Stimulated activated CD4-positive, alpha-beta T cell treated with anti-CD3 and anti-CD28 coated beads, Interleukin-15, amount 100 ng/mL, for 48 hours (primary cell): ENCODE measurements at places on chromosomes 1 and 21.

- DNase-seq = no peak
These were observed 15.1 kb downstream of the SOX13 start for GRCh38 chr1:204087893-204088528.

DNA sequence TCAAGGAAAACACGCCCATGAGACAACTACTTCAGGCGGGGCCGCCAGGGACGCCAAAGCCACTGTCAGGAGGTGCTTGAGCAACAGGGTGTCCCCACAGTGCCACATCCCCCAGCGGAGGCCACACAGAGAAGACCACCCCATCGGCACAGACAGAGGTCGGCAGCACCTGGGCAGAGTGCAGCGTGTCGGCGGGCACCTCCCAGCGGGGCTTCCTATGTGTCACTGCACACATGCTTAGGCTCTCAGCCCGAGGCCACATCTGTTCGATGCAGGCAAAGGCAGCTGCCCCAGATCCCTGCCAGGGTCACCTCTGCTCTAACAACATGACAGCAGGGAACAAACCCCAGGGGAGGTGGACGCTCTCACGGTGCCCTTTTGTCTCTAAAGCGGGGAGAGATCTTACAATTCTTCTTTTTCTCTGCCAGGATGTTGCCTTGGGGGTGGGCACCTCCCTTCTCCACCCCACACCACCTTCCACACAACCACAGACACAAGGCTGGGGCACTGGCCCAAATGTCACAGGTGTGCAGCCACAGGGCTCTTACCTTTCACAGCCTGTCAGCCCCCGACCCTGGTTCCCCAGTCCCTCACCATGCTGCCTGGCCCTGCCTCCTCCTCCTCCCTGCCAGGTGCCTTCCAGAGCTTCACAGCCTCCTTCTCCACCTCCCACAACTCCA is 4.2 kb downstream of the KRTAP10-8 start:
- DNase-seq = no peak

- no peak for DNase-seq
These were observed 55.5 kb upstream of the DNAJC6 start for GRCh38 chr1:65253800-65254319.

DNA sequence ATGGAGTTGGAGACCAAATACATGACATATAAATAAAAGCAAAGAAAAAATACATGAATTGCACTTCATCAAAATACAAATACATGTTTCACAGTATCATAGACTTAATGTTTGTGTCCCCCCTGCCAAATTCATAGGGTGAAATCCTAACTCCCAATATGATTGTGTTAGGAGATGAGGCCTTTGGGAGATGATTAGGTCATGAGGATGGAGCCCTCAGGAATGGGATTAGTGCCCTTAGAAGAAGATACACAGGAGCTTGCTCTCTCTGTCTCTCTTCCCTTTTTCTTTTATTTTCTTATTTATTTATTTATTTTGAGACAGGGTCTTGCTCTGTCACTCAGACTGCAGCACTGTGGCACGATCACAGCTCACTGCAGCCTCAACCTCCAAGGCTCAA is 26.0 kb upstream of the FAM131C start:
- DNase-seq = no peak

GRCh38 chr21:43643193-43643592 is 16.1 kb downstream of the HSF2BP start:
- no peak for DNase-seq

- no peak for DNase-seq
These were observed 45.8 kb downstream of the TFF3 start for GRCh38 chr21:42269386-42269785.

DNA sequence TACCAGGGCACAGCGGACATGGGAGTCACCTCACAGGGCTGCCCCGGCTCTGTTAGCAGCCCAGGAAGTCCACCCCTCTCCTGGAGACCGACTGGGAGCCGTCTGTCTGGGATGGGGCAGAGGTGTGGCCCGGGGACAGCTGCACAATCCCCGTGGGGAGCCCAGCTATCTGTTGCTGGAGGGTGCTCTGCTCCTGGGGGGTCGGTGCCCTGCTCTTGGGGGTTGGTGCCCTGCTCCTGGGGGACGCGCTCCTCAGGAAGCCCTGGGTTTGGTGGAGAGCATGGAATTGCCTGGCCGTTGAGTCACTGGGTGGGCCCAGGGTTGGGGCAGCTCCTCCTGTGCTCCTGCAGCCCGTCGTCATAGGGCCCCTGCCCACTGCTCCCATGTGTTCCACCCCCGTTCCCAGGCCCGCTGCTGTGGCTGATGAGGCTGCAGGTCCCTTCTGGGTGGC is 39.3 kb downstream of the AGPAT3 start:
- no peak for DNase-seq

- DNase-seq = no peak
These were observed 6.6 kb upstream of the PCP4 start for GRCh38 chr21:39860600-39860999.

DNA sequence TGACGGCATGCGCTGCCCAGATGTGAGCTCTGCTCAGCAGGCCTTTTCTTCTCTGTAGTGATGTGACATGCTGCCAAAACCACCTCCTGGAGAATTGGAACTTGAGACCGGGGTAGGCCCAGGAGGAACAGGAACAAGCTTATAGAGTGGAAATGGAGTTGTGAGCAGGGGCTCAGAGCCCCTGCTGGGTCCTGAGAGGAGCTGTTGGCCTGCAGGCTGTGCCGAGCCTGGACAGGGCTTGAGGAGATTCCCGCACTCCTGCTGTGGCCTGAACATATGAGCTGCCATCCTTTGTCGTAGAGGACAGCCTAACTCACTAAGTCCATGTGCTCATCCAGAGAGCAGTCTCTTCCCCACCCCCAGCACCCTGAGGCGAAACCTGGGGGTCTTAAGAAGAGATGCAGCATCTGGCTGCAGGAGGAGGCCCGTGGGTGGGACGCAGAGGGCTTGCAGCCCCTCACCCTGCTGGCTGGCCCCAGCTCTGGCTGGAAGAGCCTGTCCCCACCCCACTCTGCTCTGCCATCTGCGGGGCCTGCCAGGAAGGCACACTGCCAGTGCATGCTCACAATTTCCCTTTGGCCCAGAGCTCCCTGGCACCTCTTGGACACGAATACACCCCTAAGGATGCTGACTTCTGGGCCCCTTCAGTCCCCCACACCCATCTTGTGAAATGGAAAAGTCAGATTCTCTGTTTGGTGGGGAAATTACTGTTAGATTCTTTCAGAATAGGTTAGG is 42.5 kb downstream of the PTPRF start:
- no peak for DNase-seq

DNA sequence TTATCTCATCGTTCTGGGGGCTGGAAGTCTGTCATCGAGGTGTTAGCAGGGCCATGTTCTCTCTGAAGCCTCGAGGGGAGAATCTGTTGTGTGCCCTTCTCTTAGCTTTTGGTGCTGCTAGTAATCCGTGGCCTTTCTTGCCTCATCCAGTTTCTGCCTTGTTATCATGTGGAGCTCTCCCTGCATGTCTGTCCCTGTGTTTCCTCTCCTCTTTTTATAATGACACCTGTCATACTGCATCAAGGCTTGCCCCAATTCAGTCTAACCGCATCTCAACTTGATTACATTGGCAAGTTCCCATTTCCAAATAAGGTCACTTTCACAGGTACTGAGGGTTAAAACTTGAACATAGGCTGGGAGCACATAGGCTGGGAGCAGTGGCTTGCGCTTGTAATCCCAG is 82.6 kb upstream of the CNIH3 start:
- no peak for DNase-seq

DNA sequence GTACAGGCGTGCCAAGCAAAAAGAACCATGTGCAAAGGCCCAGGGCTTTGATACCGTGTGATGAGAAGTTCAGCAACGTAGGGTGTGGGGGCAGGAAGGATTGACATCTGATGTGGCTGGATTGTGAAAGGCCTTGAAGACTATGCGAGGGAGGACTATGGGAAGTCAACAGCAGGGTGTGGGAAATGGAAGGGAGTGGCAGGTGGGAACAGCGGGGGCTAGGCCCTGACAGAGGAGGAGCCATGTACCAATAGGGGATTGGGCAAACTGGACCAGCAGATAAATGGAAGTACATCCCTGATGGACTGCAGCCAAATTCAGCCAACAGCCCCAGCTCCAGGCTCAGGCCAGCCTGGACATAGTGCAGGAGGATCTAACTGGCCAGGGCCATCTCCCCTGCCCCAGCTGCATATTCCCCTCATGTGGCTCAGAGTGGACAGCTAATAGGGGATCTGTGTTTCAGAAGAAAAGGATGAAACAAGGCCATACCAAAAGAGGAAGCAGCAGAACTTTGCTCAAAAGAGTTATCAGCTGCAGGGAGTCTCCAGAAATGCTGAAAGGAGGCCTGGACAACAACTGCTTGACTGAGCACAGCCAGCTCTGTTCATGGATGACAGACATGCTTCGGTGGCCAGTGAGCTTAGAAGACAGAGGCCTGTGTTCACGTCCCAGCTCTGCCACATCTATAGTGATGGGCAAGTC is 140.2 kb upstream of the SGIP1 start:
- DNase-seq = no peak

DNA sequence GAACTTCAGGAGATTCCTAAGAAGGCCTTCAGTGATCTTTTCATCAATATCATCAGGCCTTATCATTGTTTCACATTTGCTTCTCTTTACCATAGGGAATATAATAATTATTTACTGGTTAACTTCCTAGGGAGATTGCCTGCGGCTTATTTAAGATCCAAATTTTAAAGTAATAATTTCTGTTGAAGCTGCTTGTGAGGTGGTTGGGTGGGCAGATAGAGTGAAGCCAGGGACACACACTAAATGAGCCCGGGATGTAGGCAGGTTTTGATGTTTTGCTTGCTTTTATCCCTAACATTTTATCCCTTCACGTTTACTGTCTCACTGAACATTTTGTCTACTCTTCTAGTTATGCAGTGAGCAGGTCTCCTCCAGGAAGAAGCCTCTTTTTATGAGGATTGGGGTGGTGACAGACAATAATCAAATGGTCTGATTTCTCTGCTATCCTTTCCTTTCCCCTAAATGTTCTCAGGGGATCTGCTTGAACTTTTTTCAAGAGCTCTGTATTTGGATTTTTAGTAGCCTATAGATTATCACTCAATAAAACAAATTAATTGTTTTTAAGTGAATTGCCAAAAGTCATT is 164.7 kb downstream of the RUNX1 start:
- no peak for DNase-seq

- no peak for DNase-seq
These were observed 16.5 kb upstream of the VCAM1 start for GRCh38 chr1:100703052-100703451.

DNA sequence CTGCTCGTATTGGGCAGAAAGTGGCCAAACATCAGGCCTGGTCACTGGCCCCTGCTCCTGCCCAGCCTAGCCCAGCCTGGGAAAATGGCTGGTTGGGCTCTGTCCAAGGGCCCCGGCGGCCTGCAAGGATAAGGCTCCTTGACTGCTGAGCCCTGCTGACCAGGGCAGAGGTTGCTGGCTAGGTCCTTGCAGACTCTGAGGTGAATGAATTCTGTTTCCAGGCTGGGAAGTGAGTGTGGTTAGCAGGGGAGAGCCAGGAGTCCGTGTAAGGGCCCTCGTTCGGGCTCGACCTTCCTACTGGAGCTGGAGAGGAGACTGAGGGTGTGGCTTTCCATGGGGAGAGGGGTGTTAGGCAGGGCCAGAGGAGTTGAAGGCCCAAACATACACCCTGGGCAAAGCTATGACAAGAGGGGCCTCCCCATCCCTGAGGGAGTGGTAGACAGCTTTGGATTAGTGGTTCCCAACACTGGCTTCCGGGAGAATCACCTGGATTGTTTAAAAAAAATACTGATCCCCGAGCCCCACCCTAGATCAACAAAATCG is 20.6 kb downstream of the CSF1 start:
- no peak for DNase-seq

DNA sequence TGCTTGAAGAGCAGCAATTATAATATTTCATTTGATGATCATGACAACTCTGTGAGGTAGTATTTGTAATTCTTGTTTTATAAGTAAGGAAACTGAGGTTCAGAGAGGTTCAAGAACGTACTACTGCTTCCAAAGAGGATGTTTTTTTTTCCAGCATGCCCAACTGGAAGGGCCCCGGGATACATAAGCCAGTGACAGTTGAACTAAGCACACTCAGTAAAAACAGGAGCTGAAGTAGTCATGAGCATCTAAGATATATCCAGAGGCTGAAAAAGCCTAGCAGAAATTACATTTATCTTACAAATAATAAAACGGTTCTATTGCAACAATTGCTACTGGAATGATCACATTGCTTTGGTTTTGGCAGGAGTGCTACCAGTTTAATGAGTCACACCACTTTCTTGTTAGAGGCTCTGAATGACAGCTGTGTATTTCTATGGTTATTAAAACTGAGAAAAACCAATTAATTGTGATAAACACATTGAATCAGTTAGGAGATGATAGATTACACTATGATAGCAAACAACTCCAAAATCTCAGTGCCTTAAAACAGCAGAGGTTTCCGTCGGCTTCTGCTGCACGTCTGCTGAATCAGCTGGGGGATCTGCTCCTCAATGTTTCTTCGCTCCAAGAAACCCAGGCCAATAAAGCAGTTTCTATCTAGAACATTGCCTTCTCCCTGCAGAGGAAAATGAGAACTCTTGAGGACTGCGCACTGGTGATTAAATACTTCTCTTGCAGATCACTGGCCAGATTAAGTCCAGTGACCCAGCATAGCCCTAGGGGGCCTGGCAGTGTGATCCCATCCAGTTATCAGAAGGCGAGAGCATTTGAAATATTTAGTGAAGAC is 522.7 kb downstream of the PLPP3 start:
- no peak for DNase-seq

- no peak for DNase-seq
These were observed 26.2 kb downstream of the ZYG11B start for GRCh38 chr1:52752484-52752826.

GRCh38 chr21:17576080-17576835 is 36.4 kb downstream of the BTG3 start:
- DNase-seq = no peak

DNA sequence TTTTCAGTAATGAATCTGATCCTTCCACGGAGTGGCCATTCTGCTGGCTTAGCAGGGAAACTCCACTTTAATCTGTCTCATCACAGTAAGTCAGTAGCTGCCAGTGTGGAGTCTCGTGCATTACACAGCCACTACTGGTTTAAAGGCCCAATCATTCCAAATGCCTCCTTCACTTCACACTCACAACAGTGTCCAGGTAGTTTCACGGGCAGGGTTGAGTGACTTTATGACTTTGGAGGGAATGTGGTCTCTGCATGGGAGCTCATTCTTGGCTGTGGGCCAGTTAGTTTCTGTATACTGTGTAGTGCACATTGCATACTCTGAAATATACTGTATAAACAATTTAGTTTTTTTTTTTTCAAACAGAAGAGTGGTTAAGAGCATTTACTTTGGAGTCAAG is 34.6 kb upstream of the C1orf87 start:
- no peak for DNase-seq

GRCh38 chr21:38664315-38664714 is 141.4 kb upstream of the ETS2 start:
- DNase-seq = no peak

GRCh38 chr1:8061673-8062386 is 35.7 kb upstream of the ERRFI1 start:
- no peak for DNase-seq
